HepG2 (cell line): ENCODE measurements at places on chromosomes 1 and 21.

- peaks cover 48% of the 10 kb centered on the region for H3K4me1 ChIP-seq
- no peak for DNase-seq
- peaks cover 3% of the 10 kb centered on the region; the same call in 1 of the 3 replicates for H3K27me3 ChIP-seq
- H3K4me3 ChIP-seq = peak overlapping the region; percentile 91
Observed at GRCh38 chr1:11979028-11979850, 1.0 kb upstream of the MFN2 start.

- DNase-seq = peak; percentile 20
- H3K36me3 ChIP-seq = no peaks in the 10 kb centered on the region
- H3K27ac ChIP-seq = no peak overlapping the region
- no peaks in the 10 kb centered on the region for H3K4me1 ChIP-seq
- no peak overlapping the region for H3K4me3 ChIP-seq
Observed at GRCh38 chr1:17984583-17984982, 123.0 kb upstream of the IGSF21 start.

DNA sequence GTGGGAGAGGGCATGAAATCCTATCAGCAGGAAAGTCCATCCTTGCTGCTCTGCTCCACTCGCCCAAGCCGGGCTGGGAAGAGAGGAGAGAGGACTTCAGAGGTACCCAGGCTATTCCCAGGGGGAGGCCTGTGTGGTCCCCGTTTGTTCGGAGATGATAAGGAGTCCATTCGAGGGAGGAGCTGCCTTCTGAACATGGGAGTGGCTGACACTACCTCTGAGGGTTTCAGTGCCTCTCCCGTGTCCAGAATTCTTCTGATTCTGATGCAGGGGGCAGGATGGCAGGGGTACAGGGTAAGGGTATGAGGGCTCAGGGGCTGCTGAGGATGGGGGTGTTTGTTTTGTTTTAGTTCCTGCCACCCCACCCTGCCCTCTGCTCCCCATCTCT, 40.4 kb downstream of the BACE2 start:
- no peak overlapping the region for H3K27ac ChIP-seq
- H3K4me1 ChIP-seq = no peaks in the 10 kb centered on the region
- H3K27me3 ChIP-seq = peaks cover 40% of the 10 kb centered on the region; the same call in 2 of the 3 replicates
- DNase-seq = no peak

DNA sequence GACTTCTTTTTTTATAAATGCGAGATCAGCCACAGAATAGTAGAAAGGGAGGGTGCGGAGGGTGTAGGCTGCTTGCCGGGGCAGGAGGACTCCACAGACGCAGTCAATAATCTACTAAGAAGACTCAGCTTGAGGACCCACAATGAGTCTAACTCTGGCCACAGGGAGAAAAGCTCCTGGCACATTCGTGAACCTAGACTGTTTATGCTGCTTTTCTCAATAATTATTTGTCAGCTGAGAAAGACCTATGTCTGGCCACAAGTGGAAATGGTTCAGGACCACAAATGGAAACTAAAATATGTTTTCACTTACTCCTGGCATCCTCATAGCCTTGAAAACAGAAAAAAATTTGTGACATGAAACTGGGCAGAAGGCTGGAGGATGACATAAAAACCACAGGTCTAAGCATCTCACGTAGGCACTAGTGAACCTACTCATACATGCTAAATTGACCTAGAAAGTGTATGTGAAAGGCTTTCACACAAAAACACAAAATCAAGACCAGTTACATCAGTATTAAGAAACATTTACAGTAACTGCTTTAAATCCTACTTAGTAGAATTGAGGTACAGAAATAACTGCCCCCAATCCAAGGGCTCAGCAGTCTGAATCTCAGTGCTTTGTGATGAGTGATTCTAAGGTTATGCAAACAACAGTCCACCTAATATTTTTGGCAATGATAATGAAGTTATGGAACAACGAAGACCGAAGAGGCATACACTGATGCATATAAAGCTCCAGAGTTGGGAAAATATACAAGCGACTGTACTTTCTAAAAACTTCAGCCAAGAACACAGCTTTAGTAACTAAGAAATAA, 159.5 kb downstream of the SLC45A1 start:
- H3K4me1 ChIP-seq = peaks cover 59% of the 10 kb centered on the region
- no peak overlapping the region for H3K4me3 ChIP-seq

GRCh38 chr1:226679853-226680516, 59.1 kb downstream of the ITPKB start:
- H3K4me1 ChIP-seq = peaks cover 5% of the 10 kb centered on the region; the same call in 1 of the 2 replicates
- H3K4me3 ChIP-seq = no peak overlapping the region
- peaks cover 6% of the 10 kb centered on the region for H3K27me3 ChIP-seq
- DNase-seq = no peak

- H3K4me1 ChIP-seq = peaks cover 54% of the 10 kb centered on the region
- no peaks in the 10 kb centered on the region for H3K36me3 ChIP-seq
- H3K4me3 ChIP-seq = no peak overlapping the region
- no peak overlapping the region for H3K27ac ChIP-seq
- no peak for DNase-seq
- no peaks in the 10 kb centered on the region for H3K27me3 ChIP-seq
Observed at GRCh38 chr1:93704052-93704451, 22.4 kb upstream of the BCAR3 start.

DNA sequence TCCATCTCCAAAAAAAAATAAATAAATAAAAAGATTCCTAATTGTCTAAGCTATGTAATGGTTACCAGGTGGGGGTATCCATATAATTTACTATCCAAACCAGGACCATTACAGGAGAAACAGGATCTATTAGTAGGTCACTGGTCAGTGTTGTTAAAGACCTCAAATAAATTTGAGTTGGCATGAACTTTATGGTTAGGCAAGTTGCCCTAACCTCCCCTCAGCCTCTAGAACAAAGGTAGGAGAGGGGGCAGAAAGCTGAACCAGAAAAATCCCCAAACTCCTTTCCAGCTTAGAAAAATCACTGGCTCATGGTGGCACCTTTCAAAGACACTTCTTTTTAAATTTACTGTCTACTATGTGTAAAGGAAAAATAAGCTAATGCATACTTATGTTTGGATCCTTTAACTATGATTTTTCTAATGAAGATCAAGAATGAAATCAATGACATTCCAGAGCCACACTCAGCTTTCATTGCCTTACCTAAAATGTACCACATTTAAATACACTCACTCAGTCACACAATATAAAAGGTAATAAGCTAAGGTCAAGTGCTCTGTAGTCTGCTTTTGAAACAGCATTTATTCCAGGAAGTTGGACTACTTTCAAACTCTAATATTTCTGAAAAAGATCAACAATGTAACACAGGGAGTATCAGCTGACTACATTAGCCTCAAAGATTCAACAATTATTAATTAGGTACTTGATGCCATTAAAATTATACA, 13.8 kb downstream of the EIF4G3 start:
- H3K4me3 ChIP-seq = no peak overlapping the region
- peaks cover 14% of the 10 kb centered on the region; the same call in 1 of the 3 replicates for H3K36me3 ChIP-seq
- DNase-seq = no peak

GRCh38 chr1:198653808-198654413, 15.1 kb downstream of the PTPRC start:
- no peaks in the 10 kb centered on the region for H3K36me3 ChIP-seq
- no peaks in the 10 kb centered on the region for H3K4me1 ChIP-seq
- H3K27ac ChIP-seq = no peak overlapping the region
- no peaks in the 10 kb centered on the region for H3K27me3 ChIP-seq

DNA sequence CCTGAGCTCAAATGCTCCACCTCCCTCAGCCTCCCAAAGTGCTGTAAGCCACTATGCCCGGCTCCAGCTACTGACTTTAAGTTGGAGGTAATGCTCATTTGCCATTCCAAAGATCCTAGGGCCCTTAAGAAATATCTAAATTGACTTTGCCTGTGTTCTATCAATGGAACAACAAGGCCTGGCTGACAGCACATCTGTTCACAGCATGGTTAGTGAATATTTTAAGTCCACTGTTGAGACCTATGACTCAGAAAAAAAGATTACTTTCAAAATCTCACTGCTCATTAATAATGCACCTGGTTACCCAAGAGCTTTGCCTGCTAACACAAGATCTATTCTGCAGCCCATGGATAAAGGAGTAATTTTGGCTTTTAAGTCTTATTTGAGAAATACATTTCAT, 3.5 kb upstream of the SSX2IP start:
- peaks cover 31% of the 10 kb centered on the region for H3K4me1 ChIP-seq
- H3K36me3 ChIP-seq = no peaks in the 10 kb centered on the region
- no peak for DNase-seq

- H3K4me3 ChIP-seq = no peak overlapping the region
- H3K27ac ChIP-seq = no peak overlapping the region
- DNase-seq = no peak
- H3K4me1 ChIP-seq = peaks cover 12% of the 10 kb centered on the region
Observed at GRCh38 chr1:225678545-225678944, 25.6 kb upstream of the ENAH start.

- H3K4me3 ChIP-seq = no peak overlapping the region
- no peak overlapping the region for H3K27ac ChIP-seq
- no peaks in the 10 kb centered on the region for H3K36me3 ChIP-seq
- DNase-seq = no peak
Observed at GRCh38 chr1:210250665-210250997, 18.0 kb downstream of the SERTAD4 start.

DNA sequence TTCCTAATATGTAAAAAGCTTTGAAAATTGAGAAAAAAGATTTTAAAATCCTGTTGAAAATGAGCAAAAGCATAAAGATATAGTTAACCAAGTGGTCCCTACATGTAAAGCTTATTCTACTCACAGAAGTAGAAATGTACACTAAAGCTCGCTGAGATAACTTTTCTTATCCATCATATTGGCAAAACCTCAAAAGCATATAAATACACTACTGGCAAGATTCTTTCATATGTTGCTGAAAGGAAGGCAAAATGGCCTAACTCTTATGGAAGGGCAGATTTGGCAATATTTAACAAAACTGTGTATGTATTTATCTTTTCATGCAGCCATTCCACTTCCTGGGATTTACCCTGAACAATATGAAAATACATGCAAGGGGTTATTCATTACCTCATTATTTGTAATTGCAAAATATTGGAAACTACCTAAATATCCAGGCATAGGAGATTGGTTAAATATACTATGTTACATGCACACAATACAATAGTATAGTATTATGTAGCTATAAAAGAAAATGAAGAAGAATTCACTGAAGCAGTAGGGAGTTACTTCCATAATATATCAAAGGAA, 43.2 kb upstream of the LYPLAL1 start:
- H3K36me3 ChIP-seq = no peaks in the 10 kb centered on the region
- H3K4me3 ChIP-seq = no peak overlapping the region
- no peaks in the 10 kb centered on the region for H3K27me3 ChIP-seq
- DNase-seq = no peak
- no peak overlapping the region for H3K27ac ChIP-seq

DNA sequence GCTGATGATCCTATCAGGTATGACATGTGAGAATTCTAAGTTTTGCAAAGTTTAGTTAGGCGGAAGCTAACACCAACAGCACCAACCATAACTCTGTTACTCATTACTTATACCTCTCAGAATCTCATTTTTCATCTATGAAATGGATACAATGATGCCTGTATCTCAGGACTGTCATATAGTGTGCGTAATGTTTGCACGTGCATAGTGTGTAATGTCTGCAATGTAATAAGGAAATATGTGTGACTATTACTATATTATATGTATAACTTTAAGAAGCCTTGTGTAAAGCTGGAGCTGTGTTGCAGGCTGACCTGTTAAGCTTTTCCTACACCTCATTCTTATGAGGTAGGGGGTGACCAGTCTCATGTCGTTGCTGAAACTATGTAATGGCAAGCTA, 13.0 kb downstream of the ADCY10 start:
- no peak overlapping the region for H3K27ac ChIP-seq
- H3K27me3 ChIP-seq = no peaks in the 10 kb centered on the region
- no peak for DNase-seq
- H3K4me1 ChIP-seq = peaks cover 19% of the 10 kb centered on the region
- no peaks in the 10 kb centered on the region for H3K36me3 ChIP-seq

DNA sequence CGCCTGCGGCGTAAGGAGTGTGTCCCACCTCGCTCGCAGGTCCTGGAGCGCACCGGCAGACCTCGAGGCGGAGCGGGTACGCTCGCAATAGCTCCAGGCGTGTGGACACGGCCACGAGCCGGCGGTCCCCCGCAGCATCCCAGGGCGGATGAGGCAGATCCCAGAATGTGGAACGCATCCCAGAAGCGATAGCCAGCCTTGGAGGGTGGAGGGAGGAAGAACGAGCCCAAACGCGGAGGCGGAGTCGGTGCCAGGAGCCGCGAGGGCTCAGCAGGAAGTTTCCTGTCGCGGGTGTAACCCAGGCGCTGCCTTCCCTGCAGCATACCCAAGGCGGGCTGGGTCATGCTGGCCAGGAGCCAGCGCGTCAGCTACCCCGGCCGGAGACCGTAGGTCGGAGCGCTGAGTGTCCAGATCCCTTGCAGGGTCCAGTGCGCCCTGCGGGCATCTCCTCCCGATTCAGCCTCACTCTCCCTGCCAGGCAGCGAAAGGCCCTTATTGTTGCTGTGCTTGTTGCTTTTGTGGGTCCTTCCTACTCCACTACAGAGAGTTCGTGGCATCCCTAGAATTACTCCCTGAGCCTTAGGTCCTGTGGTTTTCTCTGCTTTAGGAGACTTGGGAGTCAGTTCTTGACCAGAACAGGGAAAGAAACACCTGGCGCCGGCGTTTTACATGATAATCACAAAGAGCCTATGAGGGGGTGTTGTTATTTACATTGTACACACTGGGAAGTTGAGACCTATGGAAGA, 27.7 kb downstream of the STYXL2 start:
- no peaks in the 10 kb centered on the region for H3K36me3 ChIP-seq
- no peaks in the 10 kb centered on the region for H3K4me1 ChIP-seq
- peaks cover 40% of the 10 kb centered on the region; the same call in 2 of the 3 replicates for H3K27me3 ChIP-seq

GRCh38 chr1:67515324-67516080, 85.3 kb upstream of the SERBP1 start:
- peaks cover 40% of the 10 kb centered on the region for H3K4me1 ChIP-seq
- H3K27ac ChIP-seq = peak overlapping the region; percentile 75
- H3K36me3 ChIP-seq = no peaks in the 10 kb centered on the region
- no peak for DNase-seq
- H3K4me3 ChIP-seq = no peak overlapping the region
- no peaks in the 10 kb centered on the region for H3K27me3 ChIP-seq

DNA sequence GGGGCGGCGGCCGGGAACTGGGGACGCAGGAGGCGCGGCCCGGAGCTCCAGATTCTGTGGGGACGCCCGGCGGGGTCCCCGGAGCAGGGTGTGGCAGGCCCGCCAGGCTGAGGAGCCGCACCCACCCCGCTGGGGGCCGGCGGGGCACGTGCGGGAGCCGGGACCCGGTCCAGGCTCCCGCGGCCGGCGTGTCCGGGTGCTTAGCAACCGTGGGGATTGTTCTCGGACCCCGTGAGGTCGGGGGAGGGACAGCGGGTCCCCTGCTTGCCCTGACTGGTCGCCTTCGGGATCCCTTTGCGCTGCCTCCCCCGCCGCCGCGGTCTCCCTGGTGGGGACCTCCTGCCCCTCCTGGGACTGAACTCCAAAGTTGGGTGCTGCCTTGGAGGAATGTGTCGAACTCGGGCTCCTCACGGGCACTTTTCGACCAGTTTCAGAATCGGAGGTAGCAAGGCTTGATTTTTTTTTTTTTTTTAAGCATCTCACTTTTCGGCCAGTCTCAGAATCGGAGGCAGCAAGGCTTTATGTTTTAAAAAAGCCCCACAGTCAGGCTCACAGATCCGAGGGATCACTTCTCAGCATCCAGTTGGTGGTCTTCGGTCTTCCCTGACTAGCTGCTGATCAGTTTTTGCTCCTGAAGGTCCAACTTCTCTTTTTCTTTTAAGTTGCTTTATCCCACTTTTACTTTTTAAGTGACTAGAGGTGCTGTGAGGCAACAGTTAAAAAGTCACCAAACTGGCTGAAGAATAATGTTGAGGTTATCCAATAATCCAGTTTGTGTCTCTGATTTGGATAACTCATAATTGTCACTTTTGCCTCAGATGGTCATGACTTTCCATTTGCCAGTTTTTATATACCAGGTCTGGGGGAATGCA, 648 bp downstream of the FAM76A start:
- peaks cover 1% of the 10 kb centered on the region; the same call in 1 of the 2 replicates for H3K36me3 ChIP-seq
- peak overlapping the region; percentile 83 for H3K27ac ChIP-seq
- peak overlapping the region; percentile 99 for H3K4me3 ChIP-seq
